ENCODE measurements at places on chromosomes 2 and 18.

GRCh38 chr2:47046271-47046670, 108.8 kb downstream of the STPG4 start:
- DNase-seq, result no peak
- H3K36me3 ChIP-seq, result peaks cover 5% of the 10 kb centered on the region
- no peaks in the 10 kb centered on the region for H3K4me1 ChIP-seq
- no peaks in the 10 kb centered on the region for H3K27me3 ChIP-seq
- no peak overlapping the region for H3K4me3 ChIP-seq

DNA sequence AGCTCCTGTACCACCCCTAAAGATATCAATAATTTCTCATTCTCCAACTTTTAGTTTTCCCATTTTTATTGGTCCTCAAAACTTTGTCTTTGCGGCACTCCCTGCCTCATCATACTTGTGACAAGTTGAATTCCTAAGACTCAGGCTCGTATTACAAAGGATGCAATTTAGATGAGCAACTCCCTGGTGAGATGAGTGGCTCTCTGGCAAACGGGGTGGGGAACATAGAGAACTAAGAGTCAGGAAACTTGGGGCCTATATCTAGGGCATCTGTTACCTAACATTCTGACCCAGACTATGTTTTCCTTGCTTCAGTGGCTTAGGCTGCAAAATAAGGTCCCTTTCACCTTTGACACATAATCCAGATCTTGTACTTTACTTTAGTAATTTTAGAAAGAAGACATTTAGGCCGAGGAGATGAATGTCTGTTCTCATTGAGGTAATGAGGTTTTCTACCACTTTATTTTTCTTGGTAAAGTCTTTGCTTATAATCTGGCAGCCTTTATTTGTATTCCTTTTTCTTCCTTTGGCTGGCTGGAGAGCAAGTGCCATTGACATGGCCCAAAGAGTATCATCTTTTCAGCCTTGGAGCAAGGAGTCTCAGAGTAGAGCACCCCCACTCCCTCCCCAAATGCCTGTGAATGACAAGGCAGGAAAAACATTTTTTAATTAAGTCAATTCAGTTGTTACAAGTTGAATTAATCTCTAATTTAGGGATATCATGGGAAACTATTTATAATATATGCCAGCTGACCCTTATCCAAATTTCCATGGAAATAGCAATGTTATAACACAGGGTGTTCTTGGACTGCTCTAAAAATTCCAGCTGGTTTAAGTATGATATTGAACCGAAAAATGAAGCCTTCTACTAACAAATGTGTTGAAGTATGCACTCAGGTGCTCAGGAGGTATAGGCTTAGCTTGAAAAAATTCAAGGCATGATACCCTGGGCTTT, 15.2 kb downstream of the TSPYL6 start:
- no peaks in the 10 kb centered on the region for H3K27me3 ChIP-seq
- DNase-seq, result no peak
- no peak overlapping the region for H3K27ac ChIP-seq
- H3K36me3 ChIP-seq, result peaks cover 3% of the 10 kb centered on the region
- no peak overlapping the region for H3K4me3 ChIP-seq

GRCh38 chr18:57953883-57954282, 90.1 kb upstream of the NEDD4L start:
- peaks cover 9% of the 10 kb centered on the region for H3K27me3 ChIP-seq
- no peak overlapping the region for H3K4me3 ChIP-seq
- H3K27ac ChIP-seq, result no peak overlapping the region

GRCh38 chr18:11669948-11670275, 19.2 kb upstream of the GNAL start:
- no peaks in the 10 kb centered on the region for H3K27me3 ChIP-seq
- DNase-seq, result no peak
- H3K4me3 ChIP-seq, result no peak overlapping the region
- no peaks in the 10 kb centered on the region for H3K4me1 ChIP-seq

- no peak overlapping the region for H3K27ac ChIP-seq
- no peak overlapping the region for H3K4me3 ChIP-seq
- DNase-seq, result no peak
- H3K36me3 ChIP-seq, result no peaks in the 10 kb centered on the region
These were observed 33.1 kb downstream of the CHN1 start for GRCh38 chr2:174971868-174972781.

GRCh38 chr2:121076885-121077549, 208.0 kb downstream of the TFCP2L1 start:
- peaks cover 7% of the 10 kb centered on the region for H3K4me1 ChIP-seq
- peaks cover 25% of the 10 kb centered on the region for H3K27me3 ChIP-seq
- no peaks in the 10 kb centered on the region for H3K36me3 ChIP-seq
- H3K27ac ChIP-seq, result no peak overlapping the region
- peak; percentile 80 for DNase-seq

GRCh38 chr2:109336296-109336695, 207.3 kb downstream of the SH3RF3 start:
- no peak for DNase-seq
- H3K4me1 ChIP-seq, result peaks cover 40% of the 10 kb centered on the region
- peaks cover 16% of the 10 kb centered on the region for H3K27me3 ChIP-seq
- H3K36me3 ChIP-seq, result no peaks in the 10 kb centered on the region

DNA sequence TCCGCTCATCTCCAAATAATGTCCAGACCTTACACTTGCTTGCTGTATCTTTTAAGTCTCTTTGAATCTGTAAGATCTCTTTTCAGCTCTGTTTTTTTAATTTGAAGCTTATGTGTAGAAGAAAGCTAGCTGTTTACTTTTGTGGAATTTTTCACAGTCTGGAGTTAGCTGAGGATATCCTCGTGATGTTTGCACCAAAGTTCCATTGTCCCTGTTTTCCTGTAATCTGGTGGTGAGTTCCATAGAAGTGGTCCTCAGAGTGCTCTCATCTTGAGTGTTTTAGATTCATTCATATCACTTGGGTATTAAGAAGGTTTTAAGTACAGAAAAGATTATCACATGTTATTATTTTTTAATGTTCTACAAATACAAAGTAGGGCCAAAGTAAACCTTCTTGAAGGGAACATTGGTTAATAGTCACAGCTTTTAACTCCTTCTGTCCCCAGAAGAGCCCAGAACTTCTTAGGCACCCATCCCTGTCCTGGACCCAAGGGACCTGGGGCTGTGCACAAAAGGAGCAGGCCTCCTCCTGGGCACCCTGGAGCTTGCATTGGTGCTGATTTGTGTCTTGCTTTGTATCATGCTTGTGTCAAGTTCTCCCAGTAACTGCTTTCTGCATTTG, 15.0 kb downstream of the MLPH start:
- peaks cover 38% of the 10 kb centered on the region for H3K27me3 ChIP-seq
- H3K4me3 ChIP-seq, result no peak overlapping the region
- no peak for DNase-seq
- H3K36me3 ChIP-seq, result no peaks in the 10 kb centered on the region
- no peak overlapping the region for H3K27ac ChIP-seq

DNA sequence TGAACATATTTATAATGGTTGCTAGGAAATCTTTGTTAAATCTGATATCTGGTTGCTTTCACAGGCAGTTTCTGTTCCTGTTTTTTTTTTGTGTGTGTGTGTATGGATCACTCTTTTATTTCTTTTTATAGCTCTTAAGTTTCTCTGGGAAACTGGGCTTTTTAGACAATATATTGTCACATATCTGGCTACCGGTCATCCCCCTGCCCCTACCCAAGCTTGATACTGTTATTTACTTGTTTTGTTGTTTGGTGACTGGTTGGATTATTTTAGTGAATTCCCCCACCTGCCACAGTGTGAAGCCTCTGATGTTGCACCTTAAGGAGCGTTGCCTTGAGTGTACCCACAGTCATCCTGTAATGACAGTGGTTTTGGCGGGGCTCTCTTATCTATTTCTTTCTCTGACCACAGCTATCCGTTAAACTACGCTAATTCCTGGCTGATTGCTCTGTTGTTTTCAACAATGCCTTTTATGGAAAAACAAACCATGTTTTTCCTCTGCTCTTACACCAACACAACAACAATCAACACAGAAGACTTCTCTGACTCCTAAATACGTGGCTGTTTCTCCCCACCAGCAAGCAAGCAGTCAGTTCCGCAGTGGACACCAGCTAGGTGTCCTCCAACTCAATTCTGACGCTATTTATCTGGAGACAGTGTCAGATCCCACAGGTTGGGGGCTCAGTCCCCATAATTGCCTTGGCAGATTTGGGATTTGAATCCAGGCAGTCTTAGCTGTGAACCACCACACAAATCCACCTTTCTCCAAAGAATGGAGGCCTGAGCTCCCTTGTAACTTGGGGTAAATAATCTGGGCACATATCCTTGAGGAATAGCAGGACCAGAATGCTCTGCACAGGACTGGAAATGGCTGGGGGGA, 10.9 kb downstream of the GNLY start:
- DNase-seq, result peak; percentile 35
- H3K36me3 ChIP-seq, result no peaks in the 10 kb centered on the region
- H3K4me1 ChIP-seq, result peaks cover 45% of the 10 kb centered on the region
- H3K27ac ChIP-seq, result peak overlapping the region; percentile 62

- no peak overlapping the region for H3K4me3 ChIP-seq
- no peaks in the 10 kb centered on the region for H3K4me1 ChIP-seq
These were observed 173.5 kb downstream of the CDH2 start for GRCh38 chr18:28003451-28003850.

DNA sequence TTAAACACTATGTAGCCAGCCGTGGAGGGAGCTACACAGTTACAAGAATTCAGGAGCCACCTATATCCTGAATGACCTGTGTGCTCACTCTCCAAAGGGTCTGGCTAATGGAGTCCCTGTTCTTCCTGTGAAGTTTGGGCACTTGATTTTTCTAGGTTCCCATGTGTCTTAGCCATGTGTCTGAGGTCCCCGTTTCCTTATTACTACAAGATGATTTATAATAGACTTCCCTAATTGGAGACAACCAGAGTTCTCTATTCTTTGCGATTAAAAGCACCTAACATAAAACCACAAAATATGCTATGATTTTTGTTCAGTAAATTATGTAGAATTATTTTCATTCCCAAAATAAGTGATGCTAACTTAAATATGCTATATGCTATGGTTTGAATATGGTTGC, 83.4 kb downstream of the PDK1 start:
- peaks cover 31% of the 10 kb centered on the region for H3K4me1 ChIP-seq
- no peaks in the 10 kb centered on the region for H3K27me3 ChIP-seq
- H3K4me3 ChIP-seq, result no peak overlapping the region
- no peak for DNase-seq
- H3K36me3 ChIP-seq, result no peaks in the 10 kb centered on the region

GRCh38 chr2:185274718-185275484, 463.7 kb upstream of the FSIP2 start:
- H3K27me3 ChIP-seq, result no peaks in the 10 kb centered on the region
- no peaks in the 10 kb centered on the region for H3K36me3 ChIP-seq
- H3K27ac ChIP-seq, result no peak overlapping the region
- DNase-seq, result no peak
- H3K4me1 ChIP-seq, result no peaks in the 10 kb centered on the region

DNA sequence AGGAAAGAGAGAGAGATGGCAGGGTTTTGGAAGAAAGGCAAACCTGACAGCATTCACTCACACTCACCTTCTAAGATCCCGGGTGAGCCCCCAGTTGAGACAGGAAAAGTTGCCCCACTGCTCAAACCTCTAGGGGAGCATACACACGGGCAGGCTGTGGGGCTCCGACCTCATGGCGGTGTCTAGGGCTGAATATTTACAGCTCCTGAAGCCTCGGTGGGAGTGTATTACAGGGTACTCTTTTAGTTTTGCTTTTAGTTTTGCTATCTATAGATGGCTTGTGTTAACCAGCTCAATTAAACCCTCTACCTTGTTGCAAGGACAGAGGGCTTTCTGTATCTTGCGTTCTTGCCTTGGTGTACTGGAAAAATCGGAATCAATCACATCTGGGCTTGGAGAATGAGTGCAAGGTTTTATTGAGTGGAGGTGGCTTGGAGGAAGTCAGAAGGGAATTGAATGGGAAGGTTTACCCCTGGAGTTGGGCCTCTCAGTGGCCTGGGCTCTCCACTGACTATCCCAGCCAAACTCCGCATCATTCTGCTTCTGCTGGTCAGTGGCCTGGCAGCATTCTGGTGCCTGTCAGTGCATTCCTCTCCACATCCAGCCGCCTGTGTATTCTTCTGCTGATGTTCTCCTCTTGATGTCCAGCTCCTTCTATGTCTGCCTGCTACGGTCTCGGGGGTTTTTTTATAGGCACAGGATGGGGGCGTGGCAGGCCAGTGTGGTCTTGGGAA, 10.1 kb upstream of the IFIH1 start:
- no peaks in the 10 kb centered on the region for H3K4me1 ChIP-seq
- no peak overlapping the region for H3K27ac ChIP-seq
- H3K4me3 ChIP-seq, result no peak overlapping the region
- no peaks in the 10 kb centered on the region for H3K36me3 ChIP-seq

- peaks cover 38% of the 10 kb centered on the region for H3K4me1 ChIP-seq
- H3K4me3 ChIP-seq, result no peak overlapping the region
- peak; percentile 27 for DNase-seq
- H3K36me3 ChIP-seq, result no peaks in the 10 kb centered on the region
- no peak overlapping the region for H3K27ac ChIP-seq
These were observed 13.1 kb upstream of the GPR17 start for GRCh38 chr2:127632592-127633489.

DNA sequence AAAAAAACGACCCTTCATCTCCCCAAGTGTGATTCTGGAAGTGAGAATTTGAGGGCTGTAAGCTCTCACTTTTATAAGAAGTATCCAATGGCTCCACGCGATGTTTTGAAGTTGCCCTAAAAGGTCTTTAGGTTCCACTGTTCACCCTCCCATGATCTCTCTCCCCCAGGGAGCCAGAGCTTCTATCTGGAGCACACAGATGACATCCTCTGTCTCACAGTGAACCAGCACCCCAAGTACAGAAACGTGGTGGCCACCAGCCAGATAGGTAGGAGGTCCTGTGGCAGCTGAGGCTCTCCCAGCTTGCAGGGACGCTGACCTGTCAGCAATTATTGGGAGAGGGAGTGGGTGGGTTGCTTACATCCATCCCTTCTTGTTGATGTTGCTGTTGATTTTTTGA, 97.8 kb downstream of the RTN4 start:
- H3K4me3 ChIP-seq, result no peak overlapping the region
- DNase-seq, result no peak
- peaks cover 20% of the 10 kb centered on the region for H3K4me1 ChIP-seq
- no peaks in the 10 kb centered on the region for H3K36me3 ChIP-seq
- H3K27ac ChIP-seq, result peak overlapping the region; percentile 51
- H3K27me3 ChIP-seq, result no peaks in the 10 kb centered on the region

- H3K4me3 ChIP-seq, result no peak overlapping the region
- no peaks in the 10 kb centered on the region for H3K27me3 ChIP-seq
- no peak for DNase-seq
- H3K27ac ChIP-seq, result no peak overlapping the region
- no peaks in the 10 kb centered on the region for H3K36me3 ChIP-seq
- H3K4me1 ChIP-seq, result no peaks in the 10 kb centered on the region
These were observed 106.5 kb upstream of the CHRNA1 start for GRCh38 chr2:174870787-174871186.

DNA sequence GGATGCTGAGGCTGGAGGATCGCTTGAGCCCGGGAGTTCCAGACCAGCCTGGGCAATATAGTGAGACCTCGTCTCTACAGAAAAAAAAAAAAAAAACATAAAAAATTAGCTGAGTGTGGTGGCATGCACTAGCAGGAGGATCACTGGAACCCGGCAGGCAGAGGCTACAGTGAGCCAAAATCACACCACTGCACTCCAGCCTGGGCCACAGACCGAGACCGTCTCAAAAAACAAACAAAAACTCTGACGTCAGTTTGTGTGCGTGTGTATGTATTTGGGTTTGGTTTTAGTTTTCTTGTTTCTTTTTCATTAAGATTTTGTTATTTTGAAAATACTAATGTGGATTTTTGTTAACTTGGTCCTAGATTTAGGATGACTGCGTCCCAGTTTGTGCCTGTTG, 19.0 kb downstream of the CEP68 start:
- no peaks in the 10 kb centered on the region for H3K36me3 ChIP-seq
- no peaks in the 10 kb centered on the region for H3K27me3 ChIP-seq
- H3K27ac ChIP-seq, result no peak overlapping the region

GRCh38 chr2:200422532-200423261, 87.2 kb downstream of the KCTD18 start:
- peaks cover 11% of the 10 kb centered on the region for H3K4me1 ChIP-seq
- DNase-seq, result no peak
